ENCODE measurements at places on chromosomes 16 and 17.

GRCh38 chr16:80938004-80938878 lies 68.4 kb downstream of the CMC2 start:
- no peak for DNase-seq

GRCh38 chr17:74211141-74211911 lies 2.0 kb upstream of the TTYH2 start:
- no peak for DNase-seq

- no peak for DNase-seq
These were observed 75.3 kb downstream of the MRC2 start for GRCh38 chr17:62702746-62703260.

DNA sequence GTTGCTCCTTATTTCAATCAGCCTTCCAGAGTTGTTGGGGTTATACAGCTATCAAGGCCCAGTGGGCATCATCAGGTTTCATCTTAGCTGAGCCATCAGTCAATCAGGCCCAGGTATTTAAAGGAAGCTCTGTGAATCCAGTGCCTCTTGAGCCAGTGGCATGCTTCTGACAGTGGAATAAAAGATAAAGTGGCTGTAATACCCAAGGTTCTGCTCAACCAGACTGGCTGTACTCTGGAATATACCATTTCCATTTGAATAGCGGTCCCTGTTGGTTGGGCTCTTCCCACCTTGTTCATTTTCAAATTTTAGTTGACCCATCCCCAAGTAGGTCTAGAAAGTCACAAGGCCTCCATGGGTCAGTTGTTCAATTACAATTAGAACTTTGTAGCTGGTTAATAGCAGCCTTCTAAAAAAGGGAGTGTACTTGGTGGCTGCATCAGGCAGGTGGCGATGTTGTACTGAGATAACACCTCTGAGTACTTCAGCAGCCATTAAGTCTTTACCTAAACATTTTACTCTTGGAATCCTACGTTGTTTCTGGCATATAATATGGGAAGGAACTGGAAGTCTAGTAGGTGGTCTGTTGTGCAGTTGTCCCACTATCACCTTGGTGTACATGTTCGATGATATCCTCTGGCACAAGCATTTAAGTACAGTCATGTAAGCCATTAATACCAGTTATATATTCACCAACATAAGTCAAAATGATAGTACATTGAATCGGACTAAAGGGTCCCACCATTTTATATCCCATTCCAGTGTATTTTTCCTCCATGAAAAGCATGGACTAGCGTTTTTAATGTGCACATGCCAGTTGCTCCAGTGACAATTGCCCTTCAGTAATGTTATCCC lies 294.1 kb downstream of the BCAS3 start:
- DNase-seq: peak; percentile 69

- DNase-seq: no peak
These were observed 235.7 kb upstream of the AXIN2 start for GRCh38 chr17:65797101-65797500.

DNA sequence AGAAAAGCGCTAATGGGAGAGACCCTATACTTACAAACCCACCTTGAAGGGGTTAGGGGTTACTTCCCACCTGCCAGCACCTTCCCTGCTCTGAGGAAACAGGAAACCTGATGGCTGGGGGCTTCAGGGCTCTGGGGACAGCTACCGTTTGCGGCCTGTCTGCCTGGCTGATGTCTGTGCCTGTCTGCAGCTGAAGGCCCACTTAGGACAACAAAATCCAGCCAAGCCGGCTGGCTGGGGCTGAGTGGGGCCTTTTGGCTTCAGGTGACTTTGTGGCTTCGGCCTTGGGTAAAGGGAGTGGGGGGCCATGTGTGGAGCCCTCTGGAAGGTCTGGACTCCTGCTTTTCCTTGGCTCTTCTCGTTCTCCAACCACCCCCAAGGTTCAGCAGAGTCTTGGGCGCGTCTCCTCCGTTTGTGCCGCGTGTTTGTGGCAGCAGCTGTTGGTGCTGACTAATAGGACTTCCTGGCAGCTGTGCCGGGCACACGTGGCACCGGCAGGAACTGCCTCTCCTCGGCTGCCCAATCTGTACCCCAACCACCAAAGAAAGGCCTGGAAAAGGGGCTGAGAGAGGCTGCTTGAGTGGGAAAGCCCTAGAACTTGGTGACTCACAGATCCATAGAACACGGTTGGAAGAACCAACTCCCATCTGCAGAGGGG lies 186.7 kb downstream of the MSI2 start:
- peak; percentile 85 for DNase-seq

DNA sequence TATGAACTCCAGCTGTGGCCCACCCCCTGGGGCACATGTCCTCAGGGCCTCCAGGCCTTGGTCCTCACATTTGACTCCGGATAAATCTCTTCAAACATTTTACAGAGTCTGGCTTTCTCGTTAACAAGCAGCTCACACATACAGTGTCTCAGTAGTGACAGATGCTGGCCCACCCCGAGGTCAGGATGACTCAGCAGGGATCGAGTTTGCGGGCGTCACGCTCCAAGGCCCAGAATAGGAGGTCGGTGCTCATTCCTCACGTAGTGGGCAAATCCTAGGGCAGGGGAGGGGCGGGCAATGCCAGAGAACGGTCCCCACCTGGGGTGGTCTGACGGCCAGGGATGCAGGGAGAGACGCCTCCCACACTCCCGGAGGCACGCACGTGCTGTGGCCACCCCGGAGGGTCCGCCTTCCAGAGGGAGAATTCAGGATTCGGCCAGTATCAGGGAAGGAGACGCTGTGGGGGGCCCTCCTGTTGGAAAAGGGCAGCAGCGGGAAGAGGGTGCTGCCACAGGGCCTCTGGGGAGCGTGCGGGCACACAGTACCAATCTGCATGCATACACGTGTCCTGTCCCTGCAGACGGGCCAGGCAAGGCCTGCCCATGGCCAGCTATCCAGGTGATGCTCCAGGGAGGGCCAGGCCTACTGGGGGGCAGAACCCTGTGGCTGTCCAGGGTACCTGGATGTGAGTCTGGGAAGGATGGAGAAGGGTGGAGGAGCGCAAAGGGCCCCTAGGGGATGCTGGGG lies 8.6 kb downstream of the SLC7A5 start:
- DNase-seq: no peak

DNA sequence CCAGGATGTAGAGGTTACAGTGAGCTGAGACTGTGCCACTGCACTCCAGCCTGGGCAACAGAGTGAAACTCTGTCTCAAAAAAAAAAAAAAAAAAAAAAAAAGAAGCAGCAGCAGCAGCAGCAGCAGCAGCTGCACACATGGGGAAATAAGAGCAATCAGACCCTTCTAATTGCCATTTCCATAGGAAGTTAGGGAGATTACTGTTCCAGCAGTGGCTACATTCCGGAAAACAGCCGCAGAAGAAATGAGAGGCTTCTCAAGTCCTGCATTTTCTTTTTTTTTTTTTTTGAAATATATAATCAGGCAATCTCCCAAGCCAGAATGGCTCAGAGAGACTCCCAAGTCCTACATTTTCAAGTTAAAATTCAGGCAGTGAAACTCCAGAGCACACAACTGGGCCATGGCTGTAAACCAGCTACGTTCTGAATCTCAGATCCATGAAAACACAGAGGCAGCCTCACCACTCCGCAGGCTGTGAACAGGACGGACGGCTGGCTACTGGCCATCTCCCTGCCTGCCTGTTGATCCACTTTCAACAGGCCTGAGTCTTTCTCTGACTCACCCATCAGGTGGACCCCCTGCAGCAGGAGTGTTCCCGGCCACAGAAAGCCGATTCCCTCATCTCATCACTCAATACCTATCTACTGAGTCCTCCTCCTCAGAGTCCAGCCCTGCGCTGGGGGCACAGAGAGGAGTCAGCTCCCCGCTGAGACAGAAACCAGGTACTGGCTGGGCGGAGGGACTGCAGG lies 15.0 kb downstream of the TRPV1 start:
- no peak for DNase-seq

- no peak for DNase-seq
These were observed 2.8 kb downstream of the CDH13 start for GRCh38 chr16:82629441-82630027.

DNA sequence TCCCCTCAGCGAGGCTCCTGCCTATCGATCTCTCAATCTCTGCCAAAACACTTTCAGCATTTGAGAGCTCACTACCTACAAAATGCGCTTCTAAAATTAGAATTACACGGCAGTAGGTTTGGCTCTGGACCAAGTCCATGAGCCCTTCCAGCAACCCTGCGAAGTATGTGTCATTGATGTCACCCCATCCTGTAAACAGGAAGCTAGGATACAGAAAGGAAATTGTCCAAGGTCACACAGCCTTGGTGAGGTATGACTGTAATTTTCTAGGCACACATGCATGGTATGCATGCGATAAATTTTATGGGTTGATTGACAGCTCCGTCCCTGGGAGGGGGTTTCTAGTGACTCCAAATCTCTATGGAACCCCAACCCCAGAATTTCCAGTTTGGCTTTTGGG lies 330.3 kb upstream of the CDH5 start:
- DNase-seq: no peak

DNA sequence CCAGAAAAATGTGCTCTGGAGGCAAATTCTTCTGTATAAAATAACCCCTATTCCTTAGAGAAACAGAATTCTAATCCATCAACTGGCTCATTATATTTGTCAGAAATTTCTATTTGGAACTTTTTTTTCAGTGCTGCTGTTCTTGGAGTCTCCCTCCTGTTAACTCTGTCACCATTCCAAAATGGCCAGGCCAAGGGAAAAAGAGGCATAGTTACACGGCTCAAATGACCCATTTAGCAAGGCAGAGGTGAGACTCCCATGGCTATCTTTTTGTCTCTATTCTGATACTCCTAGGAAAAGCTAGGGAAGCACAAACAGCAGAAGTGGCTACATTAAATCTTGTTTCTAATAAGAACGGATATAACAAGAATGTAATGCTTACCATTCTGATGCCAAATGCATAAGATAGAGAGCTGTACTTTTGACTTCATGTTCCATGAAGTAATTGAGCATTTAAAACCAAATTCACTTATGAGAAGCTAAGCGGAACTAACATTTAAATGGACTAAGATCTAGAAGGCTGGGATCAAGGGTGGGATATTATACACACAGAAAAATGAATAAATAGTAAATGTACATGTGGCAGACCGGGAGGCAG lies 64.4 kb upstream of the CORO6 start:
- no peak for DNase-seq

GRCh38 chr17:4003131-4003500 lies 38.9 kb upstream of the ATP2A3 start:
- no peak for DNase-seq

DNA sequence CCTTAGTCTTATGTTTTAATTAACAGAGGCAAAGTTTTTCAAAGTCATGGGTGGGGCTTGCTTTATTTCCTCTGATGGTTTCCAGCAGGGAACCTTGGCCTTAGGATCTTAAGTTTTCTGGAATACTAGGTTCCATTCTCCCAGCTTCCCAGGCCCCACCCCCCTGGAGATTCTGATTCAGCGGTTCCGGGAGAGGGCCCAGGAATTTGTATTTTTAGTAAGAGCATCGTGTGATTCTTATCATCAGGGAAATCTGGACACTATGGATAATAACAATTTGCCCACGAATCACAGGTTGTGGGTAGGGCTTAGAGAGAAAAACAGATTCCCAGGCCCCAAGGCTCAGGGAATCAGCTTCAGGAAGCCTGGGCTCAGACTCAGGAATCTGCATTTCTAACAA lies 263.6 kb downstream of the NTN1 start:
- DNase-seq: no peak

- no peak for DNase-seq
These were observed 1.7 kb downstream of the ADORA2B start for GRCh38 chr17:15946611-15947120.

GRCh38 chr16:685967-686366 lies 1.8 kb upstream of the JMJD8 start:
- no peak for DNase-seq

- DNase-seq: no peak
These were observed 6.6 kb downstream of the SEZ6 start for GRCh38 chr17:28999206-28999605.

DNA sequence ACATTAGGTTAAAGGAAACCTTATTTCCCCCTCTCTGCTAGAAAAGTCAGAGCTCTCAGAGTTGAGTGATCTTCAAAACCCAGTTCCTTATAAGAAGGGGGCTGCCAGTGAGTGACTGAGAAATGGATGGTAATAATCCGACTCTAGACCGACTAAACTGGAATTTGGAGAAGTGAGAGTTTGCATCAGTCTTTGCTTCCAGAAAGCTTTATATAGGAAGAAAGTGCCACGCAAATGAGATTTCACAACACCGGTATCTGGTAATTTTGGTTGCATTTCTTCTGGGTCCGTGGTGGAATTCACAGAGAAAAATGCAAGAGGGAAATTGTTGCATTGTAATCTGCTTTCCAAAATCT lies 271.4 kb downstream of the MAF start:
- no peak for DNase-seq

Measured in activated naive CD4-positive, alpha-beta T cell treated with anti-CD3 and anti-CD28 coated beads for 36 hours (primary cell).